AML-193 (cell line): ENCODE measurements at places on chromosomes 16 and 17.

- DNase-seq, result no peak
These were observed 4.1 kb downstream of the BICDL2 start for GRCh38 chr16:3032624-3033023.

GRCh38 chr17:12734926-12735325, 54.4 kb upstream of the ARHGAP44 start:
- DNase-seq, result no peak

DNA sequence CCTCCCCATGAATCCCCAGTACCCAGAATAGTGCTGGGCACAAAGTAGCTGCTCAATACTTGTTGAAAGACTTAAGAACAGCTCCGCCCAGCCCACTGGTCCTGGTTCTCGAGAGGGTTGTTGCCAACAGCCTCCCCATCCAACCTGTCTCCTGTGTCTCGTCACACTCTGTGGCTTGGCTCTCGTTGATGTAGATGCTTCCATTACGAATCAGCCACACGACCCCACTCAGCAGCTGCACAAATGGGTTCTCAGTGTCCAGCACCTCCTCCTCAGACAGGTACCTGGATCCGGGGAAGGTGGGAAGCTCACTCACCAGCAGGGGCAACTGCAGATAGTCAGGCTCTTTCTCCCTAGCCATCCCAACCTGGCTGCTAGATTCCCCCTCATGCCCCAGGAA, 2.1 kb downstream of the NAGPA start:
- DNase-seq, result no peak

GRCh38 chr17:83189044-83190003, 109.9 kb downstream of the METRNL start:
- DNase-seq, result no peak

- DNase-seq, result no peak
These were observed 6.5 kb upstream of the LLGL1 start for GRCh38 chr17:18218756-18219415.

DNA sequence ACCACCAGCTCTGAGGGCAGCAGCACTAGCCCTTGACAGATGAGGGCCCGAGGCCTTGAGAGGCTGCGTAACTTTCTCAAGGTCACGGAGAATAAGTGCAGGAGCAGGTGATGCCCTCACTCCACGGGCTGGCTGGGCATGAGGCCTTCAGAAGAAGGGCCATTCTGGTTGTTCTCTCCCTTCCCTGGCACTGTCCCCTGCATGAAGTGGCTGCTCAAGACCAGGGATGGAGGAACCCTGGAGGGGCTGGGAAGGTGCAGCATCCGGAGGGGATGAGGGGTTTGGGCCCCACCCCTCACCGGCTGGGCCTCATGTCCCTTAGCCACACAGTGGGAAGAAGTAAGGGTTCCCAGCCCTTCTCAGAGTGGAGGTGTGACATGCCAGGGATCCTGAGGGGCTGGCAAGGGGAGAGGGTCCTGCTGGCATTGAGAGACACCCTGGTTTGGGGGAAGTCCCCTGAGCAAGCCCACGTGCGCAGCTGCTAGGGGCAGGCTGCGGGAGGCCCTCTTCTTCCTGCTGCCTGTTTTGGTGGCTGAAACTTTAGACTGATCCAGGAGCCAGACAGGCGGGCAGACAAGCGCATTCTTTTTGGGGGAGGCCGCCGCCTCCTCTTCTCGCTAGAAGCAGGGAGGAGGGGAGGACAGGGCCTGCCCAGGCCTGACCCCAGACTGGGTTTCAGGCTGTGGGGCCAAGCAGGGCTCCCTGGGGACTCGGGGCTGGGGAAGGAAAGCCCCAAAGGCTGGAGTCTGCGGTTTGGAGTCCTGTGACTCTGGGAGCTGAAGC, 74.0 kb downstream of the N4BP1 start:
- DNase-seq, result no peak

DNA sequence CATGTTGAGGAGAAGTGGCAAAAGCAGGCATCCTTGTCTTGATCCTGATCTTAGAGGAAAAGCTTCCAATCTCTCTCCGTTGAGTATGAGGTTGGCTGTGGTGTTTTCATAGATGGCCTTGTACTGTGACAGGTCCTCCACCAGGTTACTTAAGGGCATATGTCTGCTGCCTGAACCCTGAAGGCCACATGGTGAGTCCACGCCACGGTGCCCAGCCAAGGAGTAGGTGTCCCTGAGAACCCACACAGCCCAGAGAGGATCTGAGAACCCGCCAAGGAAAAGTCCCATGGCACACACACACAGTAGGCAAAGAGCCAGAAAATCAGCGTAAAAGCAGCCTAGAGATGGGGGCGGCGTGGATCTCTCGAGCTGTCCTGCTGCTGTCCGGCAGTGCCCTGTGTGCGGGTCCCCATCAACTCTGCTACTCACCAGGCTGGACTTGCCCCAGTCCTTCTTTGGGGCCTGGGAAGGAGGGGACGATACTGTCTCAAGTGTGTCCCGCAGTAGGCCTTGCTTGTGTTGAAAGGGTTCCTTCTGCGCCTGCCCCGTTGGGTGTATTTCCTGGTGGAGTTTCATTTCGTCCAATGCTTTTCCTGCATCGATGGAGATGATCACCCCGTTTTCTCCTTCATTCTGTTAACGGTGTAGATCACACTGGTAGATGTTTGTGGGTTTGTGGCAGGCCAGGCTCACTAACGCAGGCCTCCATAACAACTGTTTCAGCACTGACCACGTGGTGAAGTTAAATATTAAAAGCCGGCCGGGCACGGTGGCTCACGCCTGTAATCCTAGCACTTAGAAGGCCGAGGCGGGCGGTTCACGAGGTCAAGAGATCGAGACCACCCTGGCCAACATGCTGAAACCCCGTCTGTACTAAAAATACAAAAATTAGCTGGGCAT, 90.8 kb upstream of the DNAH17 start:
- no peak for DNase-seq

- peak; percentile 66 for DNase-seq
These were observed 11.3 kb upstream of the SKAP1 start for GRCh38 chr17:48441231-48441711.

- DNase-seq, result no peak
These were observed 92.3 kb upstream of the FAM20A start for GRCh38 chr17:68693466-68693865.

DNA sequence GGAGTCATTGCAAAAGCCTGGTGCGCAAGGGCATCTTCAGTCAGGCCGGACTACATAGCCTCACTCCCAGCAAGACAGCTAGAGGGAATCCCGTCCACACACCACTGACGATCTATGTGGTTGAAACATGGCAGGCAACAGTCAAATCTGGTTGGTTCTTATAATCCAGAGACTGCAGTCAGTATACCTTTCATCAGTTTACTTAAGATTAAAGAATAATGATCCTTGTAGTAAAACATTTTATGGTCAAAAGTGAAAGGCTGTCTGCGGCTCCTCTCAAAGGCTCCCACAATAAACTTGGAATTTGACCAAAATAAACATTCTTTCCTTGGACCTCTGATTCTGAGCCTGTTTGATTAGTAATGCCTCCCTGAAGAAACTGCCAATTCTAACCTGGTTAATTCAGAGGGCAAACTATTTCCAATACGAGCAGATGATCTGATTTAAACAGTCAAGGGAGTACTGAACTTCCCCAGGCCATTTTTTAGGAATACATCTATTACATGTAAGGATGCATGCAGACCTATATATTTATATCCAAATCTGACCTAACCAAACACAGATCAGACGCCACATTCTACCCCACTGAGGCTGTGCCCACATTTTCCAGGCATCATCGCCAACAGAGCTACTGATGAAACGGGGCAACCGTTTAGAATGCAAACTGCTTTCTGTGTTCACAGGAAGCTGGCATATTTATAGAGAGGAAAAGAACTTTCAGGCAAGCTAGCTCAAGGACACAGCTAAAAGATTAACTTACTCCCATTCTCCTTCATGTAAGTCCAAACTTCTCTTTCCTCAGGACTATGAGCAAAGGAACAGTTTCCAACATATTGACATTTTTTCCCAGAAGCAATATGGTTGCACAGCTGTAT, 15.3 kb upstream of the TXNDC11 start:
- no peak for DNase-seq

DNA sequence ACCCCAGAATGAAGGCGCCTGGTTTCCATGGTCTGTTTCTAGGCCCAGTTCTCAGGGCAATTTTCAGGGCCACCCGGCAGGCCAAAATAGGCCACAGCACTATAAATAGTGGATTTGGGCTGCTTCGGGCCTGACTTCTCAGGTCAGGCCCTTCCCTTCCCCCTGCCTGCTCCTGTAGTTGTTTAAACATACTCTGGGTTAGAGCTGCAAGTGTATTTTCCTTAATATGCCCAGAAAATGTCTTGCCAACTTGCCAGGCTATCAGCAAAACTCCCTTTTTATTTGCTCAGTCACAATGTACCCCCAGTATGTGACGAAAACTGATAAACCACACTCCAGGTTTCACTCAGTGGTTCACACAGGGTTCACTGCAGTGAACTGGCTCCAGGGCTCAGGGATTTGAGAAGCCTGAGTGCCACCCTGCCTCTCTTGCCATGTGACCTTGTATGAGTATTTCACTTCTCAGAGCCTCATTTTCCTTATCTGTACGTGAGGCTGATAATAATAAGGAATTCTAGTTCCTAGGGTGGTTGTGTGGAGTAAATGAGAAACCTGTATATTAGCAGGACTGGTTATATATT, 76.5 kb downstream of the GPRC5B start:
- DNase-seq, result no peak

DNA sequence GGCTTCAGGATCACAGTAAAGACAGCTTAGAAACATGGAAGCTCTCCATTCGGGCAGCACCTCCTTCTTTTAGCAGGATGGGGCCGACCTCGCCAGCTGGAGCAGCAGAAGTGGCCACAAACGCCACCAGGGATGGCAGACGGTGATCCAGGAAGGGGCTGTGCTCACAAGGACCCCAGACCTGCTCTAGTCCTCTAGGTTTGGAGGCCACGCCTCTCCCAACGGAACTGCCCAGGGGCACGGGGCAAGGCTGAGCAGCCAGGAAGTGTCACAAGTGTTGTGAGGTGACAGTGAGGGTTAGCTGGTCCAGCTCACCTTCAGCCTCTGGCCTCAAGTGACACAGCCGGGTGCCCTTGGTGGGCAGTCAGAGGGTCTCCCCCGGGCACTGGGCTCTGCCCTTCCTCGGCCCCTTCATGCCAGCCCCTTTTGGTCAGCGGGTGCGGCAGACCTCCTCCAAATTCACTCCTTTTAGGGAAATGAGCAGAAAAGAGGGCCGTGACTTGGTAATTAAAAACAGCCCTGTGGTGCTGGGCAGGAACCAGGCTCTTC, 20.4 kb downstream of the CEP295NL start:
- no peak for DNase-seq

DNA sequence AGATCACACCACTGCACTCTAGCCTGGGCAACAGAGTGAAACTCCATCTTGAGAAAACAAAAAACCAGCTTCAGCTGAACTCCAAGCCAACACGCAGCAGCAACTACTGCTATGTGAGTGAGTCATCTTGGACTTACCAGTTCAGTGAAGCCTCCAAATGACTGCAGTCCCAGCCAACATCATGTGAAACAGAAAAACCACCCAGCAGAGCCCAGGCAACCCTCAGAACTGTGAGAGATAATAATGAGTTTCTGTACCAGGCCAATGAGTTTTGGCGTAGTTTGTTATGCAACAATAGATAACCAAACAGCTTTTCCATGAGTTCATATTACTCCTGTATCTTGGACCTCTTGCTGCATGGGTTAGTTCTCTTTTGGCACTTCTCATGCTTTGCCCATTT, 23.3 kb downstream of the PHF12 start:
- no peak for DNase-seq

DNA sequence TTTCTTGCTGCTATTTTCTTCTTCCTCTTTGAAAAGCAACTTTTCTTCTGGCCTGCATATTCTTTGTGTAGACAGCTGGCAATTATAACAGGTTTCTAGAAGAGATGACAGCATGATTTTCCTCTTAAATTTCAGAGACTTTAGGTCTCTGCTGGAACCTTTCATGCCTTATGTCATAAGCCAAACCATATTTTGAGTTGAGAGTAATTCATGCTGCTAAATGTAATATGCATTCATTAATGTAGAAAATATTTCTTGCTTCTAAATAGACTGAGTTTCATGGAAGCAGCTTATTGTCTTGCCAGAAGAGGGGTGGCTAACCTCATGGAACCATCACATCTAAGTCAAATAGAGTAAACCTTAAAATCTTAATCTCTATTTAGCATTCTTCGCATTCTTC, 25.9 kb upstream of the ABCA9 start:
- no peak for DNase-seq

DNA sequence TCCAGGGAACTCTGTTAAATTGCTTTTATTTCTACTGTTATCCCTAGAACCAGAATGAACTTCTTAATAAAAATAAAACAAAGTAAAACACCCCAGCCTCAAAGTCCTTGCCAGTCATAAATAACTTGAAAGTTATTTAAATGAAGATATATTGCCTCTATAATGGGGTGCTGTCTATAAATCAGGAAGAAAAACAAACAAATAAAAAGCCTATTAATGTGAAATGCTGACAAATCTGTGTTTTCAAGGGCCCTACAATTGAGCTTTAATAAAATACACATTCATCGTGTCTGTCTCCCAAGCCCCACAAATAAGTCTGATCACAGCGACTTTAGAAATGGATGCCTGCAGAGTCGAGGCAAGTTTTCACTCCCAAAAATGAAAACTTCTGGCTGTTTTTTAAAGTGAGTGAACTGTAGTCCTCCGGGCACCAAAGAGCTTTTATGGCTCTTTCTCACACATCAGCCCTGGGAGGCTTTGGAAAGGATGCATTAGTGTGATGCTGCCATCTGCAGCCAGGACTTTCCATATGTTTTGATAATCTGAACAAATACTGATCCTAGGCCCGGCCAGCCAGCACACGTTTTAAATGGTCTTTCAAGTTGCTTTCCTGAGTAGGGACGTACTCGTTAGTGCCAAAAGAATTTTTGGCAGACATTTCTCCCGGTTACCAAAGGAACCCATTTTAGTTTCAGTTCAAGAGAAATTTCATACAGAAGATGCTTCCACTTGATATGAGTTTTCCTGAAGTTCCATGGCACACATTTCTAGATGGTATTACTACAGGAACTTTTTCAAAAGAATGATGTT, 16.3 kb downstream of the NACA2 start:
- DNase-seq, result no peak

DNA sequence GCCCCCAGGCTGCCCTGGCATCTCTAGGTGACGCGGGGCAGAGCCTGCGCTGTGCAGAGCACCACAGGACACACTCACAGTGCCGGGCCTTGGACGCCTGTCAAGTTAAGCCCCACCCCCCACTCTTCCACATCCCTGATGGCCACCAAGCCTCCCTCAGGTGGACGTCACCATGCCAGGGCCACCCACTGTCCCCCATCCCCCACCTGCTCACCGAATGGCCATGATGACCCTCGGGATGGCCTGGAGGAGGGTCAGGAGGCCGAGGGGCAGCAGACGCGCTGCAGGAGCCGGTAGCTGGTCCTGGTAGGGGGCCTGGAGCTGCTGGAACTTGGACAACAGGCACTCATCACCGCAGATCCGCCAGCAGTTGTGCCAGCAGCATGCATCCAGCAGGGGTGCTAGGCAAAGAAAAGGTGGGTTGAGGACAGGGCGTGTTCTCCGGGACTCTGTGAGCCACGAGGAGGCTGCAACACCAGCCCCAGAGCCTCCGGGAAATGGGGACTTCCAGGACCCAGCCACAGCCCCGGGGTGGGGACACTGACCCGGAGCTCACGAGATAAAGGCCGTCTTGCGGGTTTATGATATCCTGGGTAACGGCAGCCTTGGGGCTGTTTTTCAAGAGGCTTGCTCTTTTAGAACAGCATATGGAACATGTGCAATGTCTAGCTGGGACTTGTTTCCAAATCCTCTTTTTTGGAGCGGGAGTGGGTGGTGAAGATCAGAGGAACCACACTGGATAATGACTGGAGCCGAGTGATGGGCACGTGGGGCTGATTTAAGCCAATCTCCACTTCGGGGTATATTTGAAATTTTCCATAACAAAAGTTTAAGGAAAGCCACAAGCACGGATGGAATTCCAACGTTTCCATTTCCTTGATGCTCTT, 11.4 kb downstream of the C16orf95 start:
- no peak for DNase-seq

GRCh38 chr16:80619824-80620223, 79.0 kb downstream of the DYNLRB2 start:
- no peak for DNase-seq
